ENCODE measurements at places on chromosomes 13 and 19.

- no peak for DNase-seq
Observed at GRCh38 chr13:98141509-98142379, 1.1 kb upstream of the FARP1 start.

DNA sequence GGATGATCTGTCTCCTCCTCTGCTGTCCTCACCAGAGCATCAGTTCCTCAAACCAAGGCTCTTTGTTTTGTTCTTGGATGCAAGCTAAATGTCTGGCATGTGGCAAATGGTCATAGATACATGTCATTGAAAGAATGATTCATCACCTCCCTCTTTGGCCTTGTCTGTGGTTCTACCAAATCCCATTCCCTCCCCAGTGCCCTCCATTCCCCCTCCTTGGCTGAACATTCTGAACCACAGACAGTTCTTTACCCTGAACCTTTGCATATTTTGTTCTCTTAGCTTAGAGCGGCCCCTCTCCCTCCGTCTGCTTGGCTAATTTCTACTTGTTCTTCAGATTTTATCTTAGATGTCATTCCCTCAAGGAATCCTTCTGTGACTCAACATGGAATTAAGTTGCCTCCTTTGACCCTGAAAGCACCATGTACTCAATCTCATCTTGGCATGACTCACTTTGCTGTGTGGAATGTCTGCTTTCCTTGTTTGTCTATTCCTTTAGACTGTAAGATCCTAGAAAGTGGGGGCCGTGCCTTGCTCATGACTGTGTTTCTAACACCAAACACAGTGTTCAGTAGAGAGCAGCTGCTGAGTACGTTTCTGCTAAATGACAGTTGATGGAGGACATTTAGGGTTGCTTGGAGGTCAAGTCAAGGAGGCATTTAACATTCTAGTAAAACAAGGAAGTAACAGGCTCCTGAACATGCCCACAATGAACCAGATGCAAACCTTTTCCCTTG is 8.1 kb downstream of the ALOX5AP start:
- DNase-seq, result no peak

DNA sequence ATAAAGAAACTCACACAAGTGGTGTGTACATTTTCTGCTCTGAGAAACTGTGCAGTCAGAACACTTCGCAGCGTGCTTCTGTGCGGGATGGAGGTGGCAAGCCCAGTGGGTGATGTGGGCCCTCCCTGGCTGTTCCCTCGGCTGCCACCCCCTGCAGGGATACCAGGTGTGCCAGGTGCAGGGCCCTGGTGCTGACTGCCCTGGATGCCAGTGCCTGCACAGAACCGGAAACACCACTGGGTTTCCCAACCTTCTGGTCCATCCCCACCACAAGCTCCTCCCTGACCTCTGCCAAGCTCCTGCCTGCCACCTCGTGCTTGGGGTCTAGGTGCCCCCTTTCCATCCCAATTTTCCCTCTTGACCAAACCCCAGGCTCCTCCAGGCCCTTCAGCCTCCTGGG is 81.9 kb upstream of the MCF2L start:
- no peak for DNase-seq

DNA sequence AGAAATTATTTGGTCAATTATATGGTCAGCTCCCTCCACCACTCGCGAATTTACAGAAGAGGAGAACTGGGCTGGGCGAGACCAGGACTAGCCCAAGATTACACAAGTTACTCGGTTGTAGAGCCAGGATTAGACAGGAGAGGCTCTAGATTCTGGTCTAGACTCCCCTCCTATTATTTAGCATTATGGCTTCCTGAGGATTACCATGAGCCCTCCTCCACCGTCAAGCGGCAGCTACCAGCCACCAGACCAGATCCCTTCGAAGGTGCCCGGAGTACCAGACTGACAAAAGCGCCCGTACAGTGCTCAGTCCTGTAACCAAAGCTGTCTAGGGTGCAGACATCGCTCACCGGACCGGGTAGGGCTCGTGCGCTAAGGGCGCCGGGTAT is 497 bp upstream of the MLNR start:
- no peak for DNase-seq

Measured in hypothalamus (tissue), 51 donors.